ENCODE measurements at places on chromosomes 11 and 22.

GRCh38 chr11:78549624-78550409, 24.8 kb downstream of the NARS2 start:
- DNase-seq: no peak

- no peak for DNase-seq
Observed at GRCh38 chr11:35100013-35100383, 39.0 kb upstream of the CD44 start.

DNA sequence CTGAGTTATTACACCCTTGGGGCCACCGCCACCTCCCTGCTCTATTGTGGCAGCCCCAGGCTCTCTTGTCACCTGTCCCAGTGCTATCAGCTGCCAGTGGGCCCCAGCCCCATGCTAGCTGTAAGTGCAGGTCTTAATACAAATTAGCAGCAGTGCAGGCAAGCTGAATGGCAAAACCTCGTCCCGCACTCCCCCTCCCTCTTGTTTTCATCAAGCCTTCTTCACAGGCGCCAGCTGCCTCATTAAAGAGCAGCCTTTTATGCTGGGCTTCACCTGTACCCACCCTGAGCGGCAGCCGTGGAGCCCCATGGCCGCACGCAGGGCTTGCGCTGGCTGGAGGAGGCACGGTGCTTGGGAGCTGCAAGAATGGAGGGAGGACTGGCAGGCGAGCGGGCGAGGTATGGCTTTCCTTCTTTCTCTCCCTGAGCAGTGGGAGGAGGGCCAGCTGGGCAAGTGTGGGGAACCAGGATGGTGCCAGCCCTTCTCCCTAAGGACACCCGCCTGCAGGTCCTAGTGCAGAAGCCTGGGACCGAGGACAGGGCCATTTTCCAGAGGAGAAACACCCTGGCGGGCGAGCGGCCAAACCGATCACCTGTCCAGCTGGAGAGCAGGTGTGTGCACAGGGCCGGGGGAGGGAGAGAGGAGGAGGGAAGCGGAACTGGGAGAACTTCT, 70.7 kb downstream of the FLI1 start:
- no peak for DNase-seq

DNA sequence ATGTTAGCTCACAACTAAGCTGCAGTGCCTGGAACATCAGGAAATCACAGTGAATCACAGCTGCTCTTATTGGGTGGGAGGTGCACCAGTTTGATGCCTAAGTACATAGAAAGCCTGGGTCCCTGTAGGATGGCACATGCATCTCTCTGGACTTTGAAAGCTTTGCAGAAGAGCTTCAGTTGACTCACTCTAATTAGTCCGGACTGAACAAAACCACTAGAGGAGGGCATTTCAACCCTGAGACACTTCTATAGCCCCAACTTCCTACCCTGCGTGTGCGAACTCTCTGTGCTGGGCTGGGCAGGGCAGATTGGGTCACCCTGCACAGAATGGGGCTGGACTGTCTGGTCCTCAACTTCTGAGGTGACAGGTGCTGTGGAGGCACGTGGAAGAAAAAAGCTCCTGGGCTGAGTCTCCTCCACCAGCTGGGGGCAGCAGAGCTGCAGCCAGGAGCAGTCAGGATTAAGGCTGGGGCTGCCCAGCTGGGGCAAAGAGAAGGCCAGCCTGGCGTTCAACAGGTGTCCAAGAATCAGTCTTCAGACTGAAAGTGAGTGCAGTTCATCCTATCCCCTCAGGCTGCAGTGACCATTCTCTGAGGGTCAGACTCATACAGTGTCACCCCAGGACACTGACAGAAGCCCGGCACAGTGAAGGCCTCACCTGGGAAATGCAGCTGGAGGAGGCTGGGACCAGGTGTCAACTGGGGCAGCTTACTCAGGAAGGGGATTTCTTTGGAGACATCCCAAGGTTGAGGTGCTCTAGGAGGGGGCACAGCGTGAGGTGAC, 22.1 kb downstream of the GGTLC2 start:
- DNase-seq: peak; percentile 42

DNA sequence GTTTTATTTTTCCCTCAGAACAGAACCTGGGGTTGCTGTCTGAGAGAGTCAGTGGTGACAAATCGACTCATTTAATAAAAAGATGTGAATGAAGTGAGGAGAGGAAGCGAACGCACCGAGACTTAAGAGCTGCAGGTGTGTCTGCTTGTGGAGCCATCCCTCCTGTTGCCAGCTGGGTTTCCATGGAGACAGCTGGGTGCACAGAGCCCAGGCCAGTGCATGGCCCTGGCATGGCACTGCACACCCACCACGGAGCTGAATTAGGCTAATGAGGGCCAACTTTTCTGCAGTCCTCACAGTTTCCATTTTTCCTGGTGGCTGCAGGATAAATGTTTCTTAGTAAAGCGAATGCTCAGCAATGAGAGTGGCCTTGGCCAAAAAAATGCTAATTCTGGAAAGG, 750.2 kb downstream of the OPCML start:
- DNase-seq: no peak

- DNase-seq: no peak
Observed at GRCh38 chr11:97072420-97072819, 682.6 kb downstream of the JRKL start.

DNA sequence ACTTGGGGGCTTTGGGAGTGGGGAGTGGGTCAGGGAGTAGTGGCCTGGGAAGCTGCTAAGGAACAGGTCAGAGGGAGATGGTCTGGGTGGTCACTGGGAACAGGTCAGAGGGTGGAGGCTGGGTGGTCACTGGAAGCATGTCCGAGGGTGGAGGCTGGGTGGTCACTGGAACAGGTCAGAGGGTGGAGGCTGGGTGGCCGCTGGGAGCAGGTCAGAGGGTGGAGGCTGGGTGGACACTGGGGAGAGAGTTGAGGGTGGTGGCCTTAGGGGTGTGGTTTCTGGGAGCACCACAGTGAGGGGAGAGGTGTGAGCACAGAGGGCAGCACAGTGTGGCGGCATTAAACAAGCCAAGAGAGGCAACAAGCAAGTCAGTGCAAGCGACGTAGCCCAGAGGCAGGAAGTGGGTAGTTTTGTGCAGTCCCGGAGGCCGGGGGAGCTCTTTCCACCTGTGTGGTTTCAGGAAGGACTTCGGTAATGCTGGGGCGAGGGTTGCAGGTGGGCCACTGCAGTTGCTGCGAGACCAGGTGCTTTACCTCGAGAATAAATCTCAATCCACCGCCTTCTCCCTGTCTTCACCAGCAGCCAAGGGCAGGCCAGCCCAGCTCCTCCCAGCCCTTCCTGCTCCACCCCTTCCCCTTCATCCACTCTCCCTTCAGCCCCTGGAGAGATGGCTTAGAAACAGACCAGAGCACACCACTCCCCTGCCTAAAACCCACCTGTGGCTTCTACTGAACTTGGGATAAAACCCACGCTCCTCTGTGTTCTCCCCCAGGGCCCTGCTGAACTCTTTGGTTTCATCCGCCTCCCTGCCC, 3.2 kb upstream of the CACNA1I start:
- DNase-seq: no peak

- no peak for DNase-seq
Observed at GRCh38 chr22:19228179-19228578, 49.6 kb upstream of the SLC25A1 start.

DNA sequence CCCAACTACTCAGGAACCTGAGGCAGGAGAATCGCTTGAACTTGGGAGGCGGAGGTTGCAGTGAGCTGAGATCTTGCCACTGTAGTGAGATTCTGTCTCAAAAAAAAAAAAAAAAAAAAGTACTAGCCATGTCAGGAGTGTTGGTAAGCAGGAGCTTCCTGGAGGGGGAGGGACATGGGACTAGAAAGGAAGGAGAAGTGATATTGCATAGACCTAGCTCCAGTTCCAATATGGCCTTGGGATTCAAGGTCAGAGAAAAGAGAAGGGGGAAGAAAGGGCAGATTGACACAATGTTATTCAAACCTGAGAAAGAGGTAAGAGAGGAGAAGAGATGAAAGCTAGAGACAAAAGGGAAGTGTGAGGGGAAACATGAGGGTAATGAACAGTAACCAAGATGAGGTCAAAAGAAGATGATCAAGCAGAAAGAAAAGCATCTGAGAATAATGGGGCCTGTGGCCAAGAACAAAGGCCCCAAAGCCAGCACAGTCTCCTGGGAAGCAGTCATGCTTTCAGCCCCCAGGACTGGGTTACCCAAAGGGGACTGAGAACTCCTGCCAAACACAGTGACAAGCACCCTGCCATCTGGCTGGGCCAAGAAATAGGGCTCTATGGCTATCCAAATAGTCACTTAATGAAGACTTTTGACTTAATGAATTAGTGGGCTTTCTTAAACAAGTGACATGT, 51.7 kb upstream of the FTH1 start:
- no peak for DNase-seq

- no peak for DNase-seq
Observed at GRCh38 chr11:70502677-70503467, 104.5 kb downstream of the CTTN start.

- DNase-seq: peak; percentile 63
Observed at GRCh38 chr22:36350751-36351594, 36.8 kb downstream of the MYH9 start.

- DNase-seq: no peak
Observed at GRCh38 chr22:45544588-45545170, 42.0 kb downstream of the FBLN1 start.

- DNase-seq: no peak
Observed at GRCh38 chr11:128592454-128592853, 5.1 kb upstream of the ETS1 start.

GRCh38 chr11:103619938-103620337, 416.5 kb upstream of the DDI1 start:
- DNase-seq: no peak

- DNase-seq: peak; percentile 63
Observed at GRCh38 chr22:24510637-24511625, 15.8 kb downstream of the UPB1 start.

DNA sequence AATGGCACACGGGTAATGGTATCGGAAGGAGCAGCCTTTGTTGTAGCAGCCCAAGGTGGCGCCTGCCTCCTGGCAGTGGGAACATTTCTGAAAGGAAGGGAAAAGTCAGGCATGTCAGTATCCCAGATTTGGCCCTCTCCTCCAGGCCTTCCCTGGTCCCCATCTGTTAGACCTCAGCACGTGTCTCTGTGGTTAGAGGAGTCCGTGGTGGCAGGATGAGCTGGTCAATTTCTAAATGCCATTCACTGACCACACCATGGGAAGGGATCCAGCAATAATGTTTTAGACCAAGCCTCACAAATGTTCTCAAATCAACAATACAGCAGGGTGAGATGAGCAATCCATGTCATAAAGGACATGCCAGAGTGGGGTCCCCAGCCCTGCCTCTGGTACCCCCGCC, 49.0 kb upstream of the CYP2D6 start:
- peak; percentile 79 for DNase-seq

DNA sequence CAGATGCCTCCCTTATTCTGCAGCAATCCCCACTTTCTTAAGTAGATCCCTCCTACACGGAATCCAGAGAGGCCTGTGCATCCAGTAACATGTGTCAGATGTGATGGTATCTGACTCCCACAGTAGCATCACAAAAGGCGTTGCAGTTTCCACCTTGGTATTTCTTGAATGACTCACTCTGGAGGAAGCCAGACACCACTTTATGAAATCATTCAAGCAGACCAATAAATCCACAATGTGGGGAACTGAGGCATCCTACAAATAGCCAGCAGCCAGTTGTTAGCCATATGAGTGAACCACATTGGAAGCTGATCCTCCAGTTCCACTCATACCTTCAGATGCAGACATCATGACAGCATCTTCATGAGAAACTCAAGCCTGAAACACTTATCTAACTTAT, 798.1 kb downstream of the OPCML start:
- DNase-seq: peak; percentile 74

DNA sequence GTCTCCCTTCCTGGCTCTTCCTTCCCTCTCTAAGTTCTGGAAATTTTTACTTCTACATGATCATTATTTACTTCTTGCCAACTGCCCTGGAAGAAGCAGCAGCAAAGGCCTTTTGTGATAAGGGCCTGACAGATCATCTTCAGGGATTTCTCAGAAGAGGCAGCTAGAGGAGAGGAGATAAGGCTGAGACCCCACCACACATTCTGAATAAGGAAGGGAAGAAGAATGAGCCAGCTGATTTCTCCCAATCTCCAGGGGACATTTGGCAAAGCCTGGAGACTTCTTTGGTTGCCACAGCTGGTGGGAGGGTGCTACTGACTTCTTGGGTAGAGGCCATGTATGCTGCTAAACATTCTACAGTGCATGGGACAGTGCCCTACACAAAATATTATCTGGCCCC, 122.4 kb upstream of the OR9Q1 start:
- DNase-seq: no peak

- DNase-seq: no peak
Observed at GRCh38 chr11:75793966-75794365, 21.0 kb upstream of the UVRAG start.

- DNase-seq: no peak
Observed at GRCh38 chr11:73648571-73649046, 2.2 kb downstream of the PLEKHB1 start.

- DNase-seq: no peak
Observed at GRCh38 chr11:86918973-86919372, 36.2 kb downstream of the FZD4 start.

GRCh38 chr11:26188554-26188953, 143.4 kb upstream of the ANO3 start:
- DNase-seq: peak; percentile 81

- DNase-seq: no peak
Observed at GRCh38 chr11:116742104-116742503, 30.7 kb downstream of the BUD13 start.

DNA sequence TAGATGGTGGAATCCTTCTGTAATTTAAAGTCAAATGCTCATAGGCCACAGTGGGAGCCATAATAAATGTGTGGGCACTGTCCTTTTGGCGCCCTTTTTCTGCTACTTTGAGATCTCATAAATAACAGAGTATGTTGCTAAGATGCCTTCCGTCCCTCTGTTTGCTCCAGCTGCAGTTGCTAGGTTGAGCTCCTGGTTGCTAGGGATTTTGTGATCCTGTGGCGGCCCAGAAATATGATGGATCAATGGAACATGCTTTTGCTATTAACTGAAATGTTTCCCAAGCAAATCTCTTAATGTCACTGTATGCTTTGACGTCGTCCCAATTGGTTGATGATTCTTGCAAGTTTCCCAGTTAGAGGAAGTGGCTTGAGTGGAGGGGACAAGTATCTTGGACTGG, 53.5 kb downstream of the MYO18B start:
- no peak for DNase-seq

DNA sequence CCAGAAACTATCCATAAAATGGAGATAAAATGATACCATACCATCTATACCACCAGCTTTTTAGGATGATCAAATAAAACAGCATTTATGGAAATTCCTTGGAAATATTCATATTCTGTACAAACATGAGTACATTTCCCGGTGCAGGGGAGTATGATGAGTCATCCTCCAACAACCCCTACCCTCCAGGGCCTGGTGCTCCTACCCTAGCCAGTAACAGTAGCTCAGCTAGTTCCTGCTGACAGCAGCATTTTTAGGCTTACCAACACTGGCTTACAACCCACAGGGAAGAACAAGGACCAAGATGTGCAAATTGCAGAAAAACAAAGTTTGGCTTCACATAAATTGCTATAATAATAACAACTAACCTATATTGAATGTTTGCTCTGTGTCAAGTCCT, 406.2 kb upstream of the CADM1 start:
- DNase-seq: no peak

GRCh38 chr22:36918586-36919284, 5.3 kb downstream of the CSF2RB start:
- no peak for DNase-seq

All from HCEC 1CT (cell line).